Activated naive CD8-positive, alpha-beta T cell treated with anti-CD3 and anti-CD28 coated beads, Interleukin-2, amount 50 U/mL, for 16 hours (primary cell): ENCODE measurements at places on chromosomes 16 and 17.

DNA sequence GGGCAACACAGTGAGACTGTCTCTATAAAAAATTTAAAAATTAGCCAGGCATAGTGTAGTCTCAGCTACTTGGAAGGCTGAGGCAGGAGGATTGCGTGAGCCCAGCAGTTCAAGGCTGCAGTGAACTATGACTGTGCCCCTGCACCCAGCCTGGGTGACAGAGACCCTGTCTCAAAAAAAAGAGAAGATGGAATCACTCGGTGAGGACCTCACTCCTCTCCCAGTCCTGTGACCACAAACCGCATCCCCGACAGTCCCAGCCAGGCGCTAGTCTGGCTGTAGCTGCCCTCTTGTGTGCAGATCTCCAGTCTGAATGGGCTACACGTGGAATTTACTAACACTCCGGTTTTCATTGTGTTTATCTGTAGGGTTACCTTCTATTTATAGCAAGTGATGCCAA lies 11.1 kb downstream of the DEXI start:
- no peak for DNase-seq

DNA sequence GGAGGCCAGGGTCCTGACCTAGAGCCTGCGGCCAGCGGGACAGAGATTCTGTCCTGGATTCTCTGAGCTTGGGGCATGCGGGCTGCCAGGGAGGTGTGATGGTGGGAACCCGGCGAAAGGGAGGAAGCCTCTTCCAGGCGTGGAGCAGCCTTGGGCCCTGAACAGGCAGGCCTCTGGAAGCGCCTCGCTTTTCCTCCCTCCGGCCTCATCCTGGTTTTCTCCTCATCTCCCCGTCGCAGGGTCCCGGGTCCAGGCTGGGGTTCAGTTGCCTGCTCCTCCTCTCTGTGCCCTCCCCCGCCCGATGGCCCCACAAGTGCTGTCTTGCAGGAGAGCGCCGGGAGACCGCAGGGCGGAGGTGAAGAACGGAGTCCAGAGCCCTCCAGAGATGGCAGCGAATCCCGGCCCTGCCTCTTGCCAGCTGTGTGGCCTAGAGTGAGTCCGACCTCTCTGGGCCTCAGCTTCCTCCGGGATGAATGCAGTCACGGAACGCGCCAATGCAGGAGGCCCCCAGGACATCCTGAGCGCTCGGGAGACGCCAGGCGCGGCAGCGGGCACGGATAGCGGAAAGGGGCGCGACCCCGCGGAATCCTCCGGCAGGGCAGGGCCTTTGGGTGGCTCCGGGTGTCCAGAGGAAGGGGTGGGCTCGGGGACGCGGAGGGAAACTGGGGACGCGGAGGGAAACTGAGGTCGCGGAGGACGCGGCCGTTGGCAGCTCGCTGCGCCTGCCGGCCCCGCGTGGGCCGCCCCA lies 553 bp upstream of the RAB11FIP4 start:
- DNase-seq = no peak

GRCh38 chr17:8832711-8833352 lies 33.7 kb upstream of the MFSD6L start:
- no peak for DNase-seq

- DNase-seq = no peak
Measured at GRCh38 chr17:74893936-74894671, 671 bp upstream of the FADS6 start.

- no peak for DNase-seq
Measured at GRCh38 chr16:68230956-68231355, 5.0 kb downstream of the ESRP2 start.

DNA sequence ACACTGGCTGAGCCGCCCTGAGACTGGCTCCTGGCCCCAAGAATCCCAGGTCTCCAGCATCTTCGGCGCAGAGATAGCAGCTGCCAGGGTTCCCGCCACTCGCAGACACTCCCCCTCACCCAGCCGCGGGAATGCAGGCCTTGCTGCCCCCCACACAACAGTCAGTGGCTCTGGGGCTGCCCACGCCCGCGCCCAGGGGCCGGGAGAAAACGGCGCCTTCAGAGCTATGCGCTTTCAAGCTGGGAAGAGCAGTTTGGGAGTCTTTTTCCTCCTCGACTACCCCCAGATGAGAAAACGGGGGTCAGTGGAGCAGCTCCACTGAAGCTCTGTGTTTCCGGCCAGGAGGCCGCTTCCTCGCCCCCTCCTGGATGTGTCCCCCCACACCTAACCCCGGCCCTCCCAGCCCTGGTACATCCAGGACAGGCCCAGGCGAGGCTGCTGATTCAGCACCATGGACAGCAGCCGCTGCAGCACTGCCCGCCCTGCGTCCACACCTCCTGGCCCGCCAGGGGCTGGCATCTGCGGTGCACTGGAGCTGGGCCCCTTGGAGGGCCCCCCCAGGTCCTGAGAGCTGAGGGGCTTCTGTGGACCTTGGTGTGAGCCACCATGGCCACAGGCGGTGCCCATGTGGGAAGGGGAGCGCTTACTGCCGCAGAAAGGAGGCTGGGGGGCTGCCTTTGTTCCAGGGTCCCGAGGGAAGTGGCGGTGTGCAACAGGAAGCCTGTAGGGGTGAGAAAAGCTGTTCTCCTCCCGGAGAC lies 35.7 kb downstream of the CACNA1H start:
- no peak for DNase-seq

DNA sequence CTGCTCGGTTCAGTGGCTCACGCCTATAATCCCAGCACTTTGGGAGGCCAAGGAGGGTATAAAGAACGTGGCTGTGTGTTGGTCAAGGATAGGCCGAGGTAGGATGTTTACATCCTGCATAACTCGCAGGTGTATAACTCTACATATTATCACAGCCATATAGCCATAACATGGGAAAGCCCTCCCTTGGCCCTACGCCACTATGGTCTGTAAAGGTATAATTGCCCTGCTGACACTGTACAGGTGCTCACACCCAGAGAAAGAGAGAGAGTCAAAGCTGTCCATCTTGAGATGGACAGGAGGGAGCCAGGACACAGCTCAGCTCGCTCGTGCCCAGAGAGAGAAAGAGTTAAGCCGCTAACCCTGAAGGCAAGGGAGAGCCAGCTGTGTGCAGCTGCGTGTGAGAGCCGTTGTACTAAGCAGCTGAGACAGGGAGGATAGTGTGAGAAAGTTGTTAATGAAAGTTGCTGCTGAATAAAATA lies 30.4 kb upstream of the DHX8 start:
- no peak for DNase-seq
